ENCODE measurements at places on chromosomes 3 and 15. TPM values are rescaled to one million over a fixed set of nuclear protein-coding genes. Genes with fewer than 3 reads are reported as not detected.

DNA sequence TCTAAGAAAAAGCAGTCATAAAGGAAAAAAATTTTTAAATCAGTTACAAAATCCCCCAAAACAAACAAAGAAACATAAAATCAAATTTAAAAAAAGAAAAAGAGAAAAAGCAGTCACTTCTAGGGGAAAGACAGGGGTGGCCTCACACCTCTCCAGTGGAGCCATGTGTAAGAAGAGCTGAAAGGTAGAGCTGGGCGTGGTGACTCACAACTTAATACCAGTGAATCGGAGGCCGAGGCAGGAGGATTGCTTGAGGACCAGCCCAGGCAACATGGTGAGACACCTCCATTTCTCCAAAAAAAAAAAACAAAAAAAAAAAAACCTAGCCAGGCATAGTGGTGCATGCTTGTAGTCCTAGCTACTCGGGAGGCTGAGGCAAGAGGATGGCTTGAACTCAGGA, 14.7 kb downstream of the MESD start:
- DNase-seq: no peak

- DNase-seq: no peak
Observed at GRCh38 chr3:15998911-15999310, 175.6 kb upstream of the GALNT15 start.

GRCh38 chr15:69000725-69001503, 13.6 kb upstream of the NOX5 start:
- no peak for DNase-seq

- no peak for DNase-seq
Observed at GRCh38 chr3:188259596-188259995, 105.6 kb downstream of the LPP start.

GRCh38 chr15:74214324-74215021, 11.9 kb upstream of the STRA6 start:
- no peak for DNase-seq

GRCh38 chr15:54159012-54159411, 180.8 kb downstream of the UNC13C start:
- DNase-seq: no peak

DNA sequence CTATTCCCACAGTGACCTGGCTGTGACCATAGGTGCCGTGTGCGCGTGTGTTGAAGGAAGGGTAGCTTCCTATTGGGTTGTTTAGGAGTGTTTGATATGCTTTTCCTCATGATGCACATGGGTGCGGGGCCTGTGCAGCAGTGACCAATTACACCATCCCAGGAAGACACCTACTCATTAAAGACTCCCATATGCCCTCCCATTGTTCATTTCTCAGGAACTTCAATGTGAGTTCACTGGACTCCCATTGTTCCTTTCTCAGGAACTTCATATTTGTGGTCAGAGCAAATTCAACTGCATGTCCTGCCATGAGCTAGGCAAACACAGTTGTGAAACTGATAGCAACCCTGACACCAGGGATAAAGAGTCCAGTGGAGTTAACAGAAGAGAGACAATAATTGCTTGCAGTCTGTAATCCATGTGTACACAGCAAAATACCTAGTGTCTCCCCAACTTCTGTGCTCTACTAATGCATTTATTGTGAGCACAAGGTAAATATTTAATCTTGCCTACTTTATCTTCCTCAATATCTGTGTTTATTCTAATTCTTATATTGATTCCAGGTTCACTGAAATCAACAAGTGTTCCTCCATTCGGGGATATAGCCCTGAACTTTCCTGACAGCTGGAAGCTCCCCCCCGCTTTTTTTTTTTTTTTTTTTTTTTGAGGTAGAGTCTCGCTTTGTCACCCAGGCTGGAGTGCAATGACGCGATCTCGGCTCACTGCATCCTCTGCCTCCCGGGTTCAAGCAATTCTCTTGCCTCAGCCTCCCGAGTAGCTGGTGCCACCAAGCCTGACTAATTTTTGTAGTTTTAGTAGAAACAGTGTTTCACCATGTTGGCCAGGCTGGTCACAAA, 57.5 kb upstream of the GCNT3 start:
- no peak for DNase-seq

DNA sequence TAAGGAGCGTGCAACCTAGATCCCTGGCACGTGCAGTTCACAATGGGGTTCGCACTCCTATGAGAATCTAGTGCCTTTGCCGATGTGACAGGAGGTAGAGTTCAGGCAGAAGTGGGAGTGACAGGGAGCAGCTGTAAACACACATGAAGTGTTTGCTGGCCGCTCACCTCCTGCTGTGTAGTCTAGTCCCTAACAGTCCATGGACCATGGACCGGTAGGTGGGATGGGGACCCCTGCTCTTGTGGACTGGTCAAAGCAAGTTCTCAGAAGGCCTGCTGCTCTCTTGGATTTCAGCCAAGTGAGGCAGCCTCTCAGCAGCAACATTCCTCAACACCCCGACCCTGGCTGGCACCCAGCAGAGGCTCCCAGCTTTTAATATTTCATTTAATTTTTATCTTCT, 58.2 kb upstream of the SNRPA1 start:
- no peak for DNase-seq

GRCh38 chr15:39135989-39136388, 444.9 kb upstream of the THBS1 start:
- no peak for DNase-seq

DNA sequence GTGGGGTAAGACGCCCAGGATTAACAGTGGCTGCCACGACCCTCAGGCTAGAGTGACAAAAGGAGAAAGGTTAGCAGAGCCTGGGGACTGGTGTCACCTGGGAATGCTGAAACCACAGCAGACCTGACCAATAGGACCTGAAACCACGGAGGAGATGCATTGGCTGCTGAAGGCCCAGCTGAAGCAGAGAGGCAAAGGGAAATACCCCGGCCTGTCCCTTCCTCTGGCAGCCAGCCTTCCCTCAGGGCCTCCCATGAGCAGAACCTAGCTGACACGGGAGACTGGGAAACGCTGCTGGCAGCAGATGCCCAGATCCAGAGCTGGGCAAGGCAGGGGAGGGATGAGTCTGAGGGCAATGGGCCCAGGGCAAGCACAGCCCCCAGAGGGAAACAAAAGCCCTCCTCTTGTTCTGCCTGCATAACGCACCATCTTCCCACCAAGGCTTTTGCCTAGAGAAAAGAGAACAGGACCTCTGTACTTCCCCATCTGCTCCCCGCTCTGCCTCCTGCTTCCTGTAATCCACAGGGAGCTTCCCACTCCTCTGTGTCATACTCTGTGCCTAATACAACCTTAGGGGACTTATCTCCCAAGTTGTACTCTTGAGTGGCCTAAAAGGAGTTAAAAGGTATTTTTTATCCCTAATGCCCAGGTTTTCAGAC, 216.2 kb downstream of the ABHD5 start:
- no peak for DNase-seq

- DNase-seq: no peak
Observed at GRCh38 chr15:89514596-89515406, 18.4 kb upstream of the RHCG start.

DNA sequence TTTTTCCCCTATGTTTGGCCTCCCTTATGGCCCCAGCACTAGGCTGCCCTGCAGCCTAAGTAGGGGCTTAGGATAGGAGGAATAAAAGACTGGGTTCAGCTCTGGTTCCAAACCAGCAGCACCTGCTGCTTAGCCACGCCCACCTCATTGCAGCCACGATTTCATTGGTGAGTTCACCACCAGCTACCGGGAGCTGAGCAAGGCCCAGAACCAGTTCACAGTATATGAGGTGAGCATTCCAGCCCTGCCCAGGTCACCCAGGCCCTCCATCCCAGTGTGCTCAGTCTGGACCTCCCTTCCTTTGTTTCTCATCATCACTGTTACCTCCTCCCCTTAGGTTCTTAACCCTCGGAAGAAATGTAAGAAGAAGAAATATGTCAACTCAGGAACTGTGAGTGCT, 11.5 kb downstream of the CPNE9 start:
- no peak for DNase-seq

DNA sequence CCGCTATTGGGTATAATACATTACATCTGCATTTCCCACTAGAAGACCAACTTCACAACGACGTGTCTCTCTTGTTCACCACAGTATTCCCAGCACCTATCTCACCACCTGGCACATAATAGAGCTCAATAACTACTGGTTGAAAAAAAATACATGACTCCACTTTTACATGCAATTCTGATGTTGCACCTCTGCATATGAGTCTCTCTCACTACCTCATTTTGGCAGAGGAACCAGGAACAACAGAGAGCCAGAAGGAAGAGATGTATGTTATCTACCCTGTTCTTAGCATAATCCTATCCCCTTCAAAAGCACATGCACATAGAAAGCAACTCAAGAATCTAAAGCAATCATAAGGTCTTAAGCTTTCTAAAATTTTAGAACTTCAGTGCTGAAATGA, 61.6 kb downstream of the SHQ1 start:
- DNase-seq: no peak

DNA sequence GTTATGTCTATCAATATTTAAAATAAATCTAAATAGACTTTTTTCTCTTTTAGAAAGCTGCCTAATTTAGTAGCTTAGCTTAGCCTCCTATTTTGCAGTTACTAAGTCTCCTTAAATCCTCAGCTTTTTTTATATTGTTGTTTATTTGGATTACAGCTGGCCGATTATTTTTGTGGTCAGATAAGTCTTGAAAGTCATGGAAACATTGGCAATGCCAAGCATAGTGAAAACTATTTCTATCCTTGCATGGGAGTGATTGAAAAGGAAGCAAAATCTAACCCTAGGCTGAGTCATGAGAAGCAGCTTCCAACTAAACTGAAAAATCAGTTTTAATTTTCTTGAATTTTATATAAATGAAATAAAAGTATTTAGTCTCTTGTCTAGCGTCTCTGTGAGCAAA, 1063.0 kb upstream of the GBE1 start:
- no peak for DNase-seq

The SEMA7A gene
- 6.4 TPM for polyA plus RNA-seq

The ECT2 gene
- 16.1 TPM for polyA plus RNA-seq

DNA sequence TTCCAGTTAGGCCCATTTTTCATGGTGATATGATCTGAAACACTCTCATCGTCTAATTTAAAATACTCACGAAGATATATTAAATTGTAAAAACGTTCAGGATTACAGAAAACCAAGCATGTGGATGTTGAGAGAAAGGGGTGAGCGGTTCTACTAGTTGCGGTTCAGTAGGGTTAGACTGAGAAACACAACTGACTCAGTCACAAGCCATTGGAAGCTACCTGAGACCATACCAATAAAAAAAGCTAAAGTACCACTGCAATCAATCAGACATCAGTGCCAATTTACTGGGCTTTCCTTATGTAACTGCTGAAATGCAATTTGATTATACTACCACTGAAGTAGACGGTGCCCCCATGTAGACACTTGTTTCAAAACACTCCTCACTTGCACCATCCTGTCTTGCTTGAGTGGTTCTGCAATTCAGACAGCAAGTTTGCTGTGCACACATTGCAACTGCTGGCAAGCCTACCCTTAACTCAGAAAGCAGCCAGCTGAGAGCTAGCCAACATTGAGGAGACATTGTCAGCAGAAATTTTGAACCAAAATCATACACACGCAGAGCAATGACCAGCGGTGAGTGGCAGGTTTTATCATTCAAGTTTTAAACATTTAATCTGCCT, 368.7 kb upstream of the ARHGEF26 start:
- no peak for DNase-seq

The CHAC1 gene
- polyA plus RNA-seq: 1.1 TPM

The KCNMB2 gene
- 13.4 TPM for polyA plus RNA-seq

GRCh38 chr15:65275728-65276126, 11.0 kb downstream of the PARP16 start:
- DNase-seq: no peak

The CAV3 gene
- 314 TPM for polyA plus RNA-seq

- DNase-seq: no peak
Observed at GRCh38 chr3:32782407-32782806, 35.4 kb upstream of the TRIM71 start.

- no peak for DNase-seq
Observed at GRCh38 chr3:87792534-87793336, 266.1 kb downstream of the CGGBP1 start.

GRCh38 chr15:62599791-62600777, 435.0 kb upstream of the C2CD4B start:
- DNase-seq: peak; percentile 19

- DNase-seq: no peak
Observed at GRCh38 chr15:93250209-93250608, 161.2 kb upstream of the RGMA start.

DNA sequence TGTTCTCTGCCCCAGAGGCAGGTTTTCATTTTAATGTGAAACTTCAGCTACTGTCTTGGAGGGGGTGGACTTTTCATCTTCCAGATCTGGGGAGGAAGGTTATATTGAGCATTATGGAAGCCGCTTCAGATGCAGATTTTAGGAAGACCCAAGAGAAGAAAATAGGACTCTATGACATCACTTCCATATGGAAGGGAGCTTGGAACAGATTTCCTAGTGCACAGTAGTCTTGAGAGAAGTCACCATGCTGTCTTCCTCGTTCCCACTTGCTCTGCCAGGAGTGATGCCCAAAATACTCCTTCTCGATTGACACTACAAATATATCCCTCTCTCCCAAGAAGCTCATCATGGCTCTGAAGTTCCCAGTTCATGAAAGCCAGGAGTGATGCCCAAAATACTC, 197.2 kb downstream of the ATP10A start:
- no peak for DNase-seq

DNA sequence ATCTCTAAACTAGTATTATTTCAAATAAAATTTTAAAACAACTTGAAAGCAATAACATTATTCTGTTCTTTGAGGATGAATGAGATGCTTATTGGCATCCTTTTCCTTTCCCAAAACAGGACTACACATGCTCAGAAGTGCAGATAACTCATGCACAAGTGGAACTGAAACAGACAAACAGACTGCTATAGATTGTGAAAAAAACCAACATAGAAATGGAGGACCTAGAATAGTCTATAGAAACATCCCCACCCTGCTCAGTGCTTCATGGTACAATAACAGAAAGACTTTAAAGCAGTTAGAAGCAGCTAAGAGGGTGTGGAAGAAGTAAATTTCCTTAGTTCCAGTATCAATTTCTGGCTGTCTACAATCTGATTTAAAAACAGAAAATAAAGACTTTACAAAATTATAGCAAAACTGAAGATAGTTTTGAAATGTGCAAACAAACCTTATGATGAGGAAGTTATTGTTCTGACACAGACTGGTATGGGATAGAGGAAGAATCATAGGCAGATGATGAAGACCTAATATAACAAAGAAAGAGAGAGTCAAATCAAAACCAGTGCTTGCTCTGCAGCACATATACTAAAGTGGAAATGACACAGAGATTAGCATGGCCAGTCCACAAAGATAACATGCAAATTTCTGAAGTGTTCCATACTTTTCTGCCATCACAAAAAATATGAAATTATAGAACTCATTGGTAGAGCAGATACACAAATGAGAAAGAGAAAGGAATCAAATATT, 1025.4 kb downstream of the SQOR start:
- DNase-seq: no peak

The CERS3 gene
- polyA plus RNA-seq: 1.6 TPM

GRCh38 chr15:76572983-76573314, 236.4 kb downstream of the ISL2 start:
- no peak for DNase-seq

The SAXO2 gene
- polyA plus RNA-seq: 3.5 TPM

The PYGO1 gene
- polyA plus RNA-seq: 13.9 TPM

GRCh38 chr3:177578488-177578887, 381.2 kb upstream of the TBL1XR1 start:
- DNase-seq: no peak

- DNase-seq: no peak
Observed at GRCh38 chr3:14605067-14605466, 46.5 kb upstream of the CCDC174 start.

The HRG gene
- not detected for polyA plus RNA-seq

The STAC gene
- polyA plus RNA-seq: 28.7 TPM

GRCh38 chr3:154886437-154886836, 193.7 kb upstream of the MME start:
- no peak for DNase-seq
